ENCODE measurements at places on chromosomes 5 and 9.

- DNase-seq: no peak
Observed at GRCh38 chr5:7867260-7867659, 1.6 kb downstream of the FASTKD3 start.

DNA sequence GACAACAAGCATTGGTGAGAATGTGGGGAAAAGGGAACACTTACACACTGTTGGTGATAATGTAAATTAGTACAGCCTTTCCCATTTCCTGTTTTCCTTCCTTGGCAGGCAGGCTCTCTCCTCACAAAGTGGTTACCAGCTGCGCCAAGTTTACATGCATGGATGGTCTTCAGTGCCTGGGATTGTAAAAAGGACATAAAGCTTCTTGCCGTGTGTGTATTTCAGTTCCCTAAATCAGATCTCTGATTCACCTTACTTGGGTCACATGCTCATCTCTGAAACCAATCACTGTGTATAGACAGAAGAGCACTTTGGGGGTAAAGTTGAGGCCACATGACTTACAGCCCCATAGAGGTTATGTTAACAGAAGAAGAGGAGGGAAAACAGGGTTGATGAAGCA, 92.8 kb downstream of the CAVIN4 start:
- DNase-seq: no peak

DNA sequence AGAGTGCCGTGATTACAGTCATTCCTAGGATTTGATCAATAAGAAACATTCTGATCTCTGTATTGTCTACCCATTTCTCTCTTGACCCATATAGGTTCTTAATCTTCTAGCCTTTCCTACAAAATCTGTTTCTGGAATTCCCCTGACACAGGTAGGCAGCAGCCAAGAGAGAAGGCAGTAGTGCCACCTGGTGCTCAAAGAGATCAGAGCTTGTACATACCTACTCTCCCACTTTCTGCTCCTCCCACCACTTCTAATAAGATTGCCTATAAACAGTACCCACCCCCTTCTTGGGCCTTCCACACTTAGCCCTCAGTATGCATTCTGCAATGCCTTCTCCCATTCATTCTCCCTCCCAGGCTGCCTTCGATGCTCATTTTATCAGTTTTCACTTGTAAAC, 117.4 kb upstream of the RORB start:
- DNase-seq: no peak

DNA sequence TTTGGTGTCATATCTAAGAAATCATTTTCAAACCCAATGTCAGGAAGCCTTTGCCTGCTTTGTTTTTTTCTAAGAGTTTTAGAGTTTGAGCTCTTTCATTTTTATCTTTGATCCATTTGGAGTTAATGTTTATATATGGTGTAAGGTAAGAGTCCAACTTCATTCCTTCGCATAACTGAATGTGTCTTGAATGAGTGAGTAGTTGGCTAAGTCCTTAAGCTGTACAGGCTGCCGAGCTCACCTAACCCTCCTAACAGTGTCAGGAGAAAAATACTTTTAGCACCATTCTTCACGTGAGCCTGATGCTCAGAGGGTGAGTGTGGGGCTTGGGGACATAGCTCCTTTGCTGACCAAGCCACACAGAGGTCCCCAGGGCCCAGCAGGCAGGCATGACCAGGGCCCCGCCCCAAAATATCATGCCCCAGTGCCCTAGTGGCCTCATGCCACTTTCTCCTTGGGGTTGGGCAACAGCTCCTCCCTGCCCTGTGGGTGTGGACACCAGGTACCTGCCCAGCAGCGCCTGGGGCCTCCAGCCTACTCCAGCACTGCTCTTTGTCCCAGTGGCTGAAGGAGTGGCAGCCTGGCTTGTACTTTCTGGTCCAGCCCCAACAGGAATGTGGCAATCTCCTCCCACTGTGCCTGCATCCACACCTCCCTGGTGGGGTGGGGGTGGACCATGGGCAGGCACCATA, 17.2 kb downstream of the PPARGC1B start:
- no peak for DNase-seq

- no peak for DNase-seq
Observed at GRCh38 chr9:121252104-121252851, 15.7 kb upstream of the GSN start.
